ENCODE measurements at places on chromosomes 11 and 22.

DNA sequence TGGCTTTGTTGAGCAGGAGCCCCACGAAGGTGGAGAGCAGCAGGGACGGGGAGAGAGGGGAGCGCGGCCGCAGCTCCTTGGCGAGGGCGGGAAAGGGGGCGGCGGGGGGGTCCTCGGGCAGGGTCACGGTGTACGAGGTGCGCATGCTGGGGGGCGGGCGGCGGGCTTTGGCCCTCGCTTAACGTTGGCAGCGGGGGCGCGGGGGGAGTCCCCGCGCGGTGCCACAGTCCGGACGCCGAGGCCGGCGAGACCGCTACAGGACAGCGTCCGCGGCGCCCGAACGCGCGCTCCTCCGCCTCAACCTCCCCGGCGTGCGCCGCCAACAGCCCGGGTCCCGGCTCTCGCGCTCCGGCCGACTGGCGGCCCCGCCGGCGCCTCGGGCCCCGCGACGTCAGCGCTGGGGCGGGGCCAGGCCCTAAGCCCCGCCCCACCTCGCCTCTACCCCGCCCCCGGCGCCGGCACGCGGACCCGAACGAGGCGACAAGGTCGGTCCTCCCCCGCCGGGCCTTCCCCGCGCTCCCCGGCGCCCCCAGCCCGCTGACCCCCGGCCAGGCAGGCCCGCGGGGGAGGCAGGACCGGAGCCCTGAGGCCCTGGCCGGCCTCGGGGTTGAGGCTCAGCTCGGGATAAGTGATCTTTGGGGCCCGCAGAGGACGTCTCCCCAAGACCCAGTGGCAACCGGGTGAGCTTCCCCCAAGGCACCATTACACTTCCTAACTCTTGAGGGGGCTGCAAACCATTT lies 17.5 kb downstream of the USP2 start:
- no peak for DNase-seq

GRCh38 chr11:11464555-11464954 lies 111.5 kb upstream of the CSNK2A3 start:
- no peak for DNase-seq

DNA sequence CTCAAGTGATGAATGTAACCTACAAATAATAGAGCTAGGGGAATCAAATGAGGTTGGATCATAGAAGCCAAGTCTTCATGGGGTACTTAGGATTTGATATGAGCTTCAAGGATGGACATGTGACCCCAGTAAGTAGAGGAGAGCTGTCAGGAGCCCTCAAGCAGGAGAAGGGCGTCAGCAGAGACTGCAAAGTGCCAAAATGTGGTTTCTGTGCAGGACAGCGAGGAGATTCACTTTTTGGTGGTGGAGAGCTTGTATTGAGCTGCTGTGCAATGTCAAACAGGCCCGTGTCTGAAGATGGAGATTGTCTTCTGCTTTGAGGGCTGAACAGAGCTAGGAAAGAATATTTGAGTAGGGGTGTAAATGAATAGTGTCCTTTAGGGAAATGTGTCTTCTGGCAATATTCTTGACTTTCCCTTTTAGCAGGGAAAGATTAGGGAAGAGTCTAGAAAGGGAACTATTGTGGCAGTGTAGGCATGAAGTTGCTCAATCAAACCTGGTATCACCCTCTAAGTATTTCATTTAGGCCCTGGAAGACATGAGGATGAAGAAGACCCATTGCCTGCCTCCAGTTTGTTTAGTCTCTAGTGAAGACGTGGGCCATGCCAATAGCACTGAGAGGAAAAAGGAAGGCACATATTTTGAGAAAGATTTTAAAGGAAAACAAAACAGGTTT lies 31.2 kb upstream of the SORL1-AS1 start:
- DNase-seq = no peak

GRCh38 chr22:40951795-40952605 lies 822 bp downstream of the RBX1 start:
- DNase-seq = no peak

- DNase-seq = no peak
Measured at GRCh38 chr11:112616327-112617097, 344.7 kb upstream of the NCAM1 start.

GRCh38 chr22:42314709-42315391 lies 44.4 kb upstream of the TCF20 start:
- DNase-seq = no peak

GRCh38 chr11:62830904-62831519 lies 839 bp downstream of the STX5 start:
- no peak for DNase-seq

- no peak for DNase-seq
Measured at GRCh38 chr11:71447791-71448256, 369 bp downstream of the DHCR7 start.

DNA sequence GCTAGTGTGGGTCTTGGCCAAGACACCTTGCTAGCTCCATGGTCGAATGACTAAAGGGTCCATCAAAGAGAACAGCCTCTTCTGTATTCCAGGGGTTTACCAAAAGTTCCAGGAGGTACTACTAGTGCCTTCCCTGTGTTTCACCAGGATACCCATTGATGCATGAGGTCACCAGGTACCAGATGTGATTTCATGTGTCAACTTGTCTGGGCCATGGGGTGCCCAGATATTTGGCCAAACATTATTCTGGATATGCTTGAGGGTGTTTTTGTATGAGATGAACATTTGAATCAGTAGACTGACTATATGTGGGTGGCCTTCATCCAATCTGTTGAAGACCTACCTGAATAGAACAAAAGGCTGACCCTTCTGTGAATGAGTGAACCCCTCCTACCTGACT lies 92.8 kb downstream of the GALNT18 start:
- DNase-seq = no peak

DNA sequence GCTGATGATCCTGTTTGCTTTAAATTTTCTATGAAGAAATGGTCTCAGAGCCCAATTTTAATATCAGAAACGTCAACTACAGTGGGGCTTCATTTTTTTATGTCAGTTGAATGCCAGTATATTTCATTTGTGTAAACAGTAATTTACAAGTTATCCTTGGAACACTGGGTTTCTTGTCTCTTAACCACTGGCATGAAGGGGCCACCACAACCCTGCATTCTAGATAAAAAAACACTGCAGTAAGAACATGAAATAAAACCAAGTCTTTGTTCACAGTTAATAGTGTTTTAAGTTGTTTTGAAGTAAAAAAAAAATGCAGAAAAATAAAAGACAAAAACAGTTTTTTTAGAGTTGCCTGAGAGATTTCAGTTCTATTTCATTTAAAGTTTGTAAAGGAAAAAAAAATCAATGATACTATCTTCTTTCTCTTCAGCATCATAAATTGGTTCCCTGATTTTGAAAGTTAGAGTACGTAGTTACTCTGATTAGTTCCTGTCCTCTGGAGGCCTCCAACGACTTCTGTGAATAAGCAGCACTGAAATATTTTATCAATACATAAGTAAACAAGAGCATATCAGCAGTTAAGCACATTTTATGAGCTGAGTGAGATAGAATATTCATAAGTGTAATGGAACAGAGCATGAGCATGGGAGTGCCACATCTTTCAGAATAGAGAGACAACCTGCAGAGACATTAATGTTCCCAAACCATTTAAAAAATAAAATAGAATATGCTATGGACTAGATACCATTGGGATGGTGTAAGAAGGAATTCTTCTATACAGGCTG lies 7.8 kb upstream of the DDI1 start:
- no peak for DNase-seq

- DNase-seq = no peak
Measured at GRCh38 chr11:11569936-11570491, 51.8 kb downstream of the GALNT18 start.

GRCh38 chr11:108474664-108475463 lies 7.5 kb upstream of the C11orf65 start:
- no peak for DNase-seq

GRCh38 chr11:84476581-84476980 lies 1150.6 kb downstream of the DLG2 start:
- no peak for DNase-seq

DNA sequence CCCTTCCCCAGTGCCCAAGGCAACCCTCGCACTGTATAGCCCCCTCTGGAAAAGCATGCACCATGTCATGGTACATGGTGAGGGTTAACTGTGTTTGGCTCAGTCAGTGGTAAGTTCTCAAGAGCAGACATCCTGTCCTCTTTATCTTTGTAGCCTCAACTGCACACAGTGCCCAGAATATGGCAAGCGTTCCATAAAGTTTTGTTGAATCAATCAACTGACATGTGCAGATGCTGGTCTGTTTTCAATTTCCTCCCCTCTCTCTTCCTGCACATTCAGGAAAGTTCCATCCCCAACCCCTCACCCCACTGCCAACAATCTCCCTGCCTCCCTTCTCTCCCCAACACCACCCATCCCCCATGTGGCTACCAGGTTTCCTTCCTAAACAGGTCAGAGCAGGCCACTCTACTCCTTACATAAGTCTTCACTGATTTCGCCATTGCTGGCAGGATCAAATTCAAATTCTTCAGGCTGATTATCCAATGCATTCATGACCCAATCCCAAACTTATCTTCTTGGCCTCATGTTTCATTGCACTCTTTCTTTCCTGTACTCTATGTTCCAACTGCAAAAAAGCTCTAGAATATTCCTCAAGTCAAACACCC lies 15.5 kb upstream of the TMPRSS5 start:
- DNase-seq = no peak

- no peak for DNase-seq
Measured at GRCh38 chr11:63635762-63636465, 21.7 kb upstream of the PLAAT3 start.

DNA sequence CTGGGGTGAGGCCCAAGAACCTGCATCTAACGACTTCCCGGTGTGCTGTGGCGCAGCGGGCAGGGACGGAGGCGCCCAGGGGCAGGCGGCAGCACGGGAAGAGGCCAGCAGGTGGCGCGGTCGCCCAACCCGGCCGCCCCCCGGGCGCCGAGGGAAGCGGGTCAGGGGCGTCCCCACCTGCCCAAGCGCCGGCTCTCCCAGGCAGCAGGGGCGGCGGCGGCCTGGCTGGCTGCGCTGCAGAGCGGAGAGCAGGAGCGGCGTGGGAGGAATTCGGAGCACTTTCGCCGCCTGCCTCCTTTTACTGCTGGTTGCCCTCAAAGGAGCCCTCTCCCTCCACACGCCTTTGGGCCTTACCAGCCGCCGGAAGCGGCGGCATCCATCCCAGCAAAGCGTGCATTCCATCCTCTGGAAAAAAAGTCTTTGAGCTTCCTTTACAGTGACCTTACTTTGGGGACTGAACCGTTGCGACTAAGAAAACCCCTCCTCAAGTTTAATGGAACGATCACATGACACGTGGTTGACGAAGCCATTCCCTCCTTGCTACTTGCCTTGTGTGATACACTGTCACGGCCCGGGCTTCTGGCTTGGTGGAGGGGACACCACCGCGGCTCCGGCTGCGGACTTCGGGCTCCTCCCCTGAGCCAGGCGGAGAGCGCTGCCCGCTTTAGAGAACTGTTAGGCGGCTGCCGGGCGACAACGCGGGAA lies 106.8 kb upstream of the CLMP start:
- no peak for DNase-seq

- no peak for DNase-seq
Measured at GRCh38 chr11:132856032-132856431, 676.3 kb downstream of the OPCML start.

DNA sequence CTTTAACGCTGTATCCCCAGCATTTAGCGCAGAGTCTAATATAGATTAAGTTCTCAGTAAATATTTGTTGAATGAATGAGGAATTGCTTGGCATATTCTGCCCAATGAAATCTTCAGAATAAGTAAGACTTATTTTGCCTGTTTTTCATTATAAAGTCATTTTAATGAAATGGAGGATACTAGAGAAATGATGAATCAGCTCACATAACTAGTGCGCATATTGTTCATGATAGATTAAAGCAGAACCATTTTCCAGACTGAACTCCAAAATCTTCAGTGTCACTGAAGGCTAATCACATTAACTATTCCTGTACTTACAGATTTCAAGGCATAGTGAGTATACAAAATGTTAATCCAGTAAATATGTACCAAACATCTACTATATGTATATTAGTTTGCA lies 29.6 kb downstream of the ACER3 start:
- no peak for DNase-seq

- DNase-seq = no peak
Measured at GRCh38 chr22:19773470-19774040, 13.0 kb downstream of the TBX1 start.

DNA sequence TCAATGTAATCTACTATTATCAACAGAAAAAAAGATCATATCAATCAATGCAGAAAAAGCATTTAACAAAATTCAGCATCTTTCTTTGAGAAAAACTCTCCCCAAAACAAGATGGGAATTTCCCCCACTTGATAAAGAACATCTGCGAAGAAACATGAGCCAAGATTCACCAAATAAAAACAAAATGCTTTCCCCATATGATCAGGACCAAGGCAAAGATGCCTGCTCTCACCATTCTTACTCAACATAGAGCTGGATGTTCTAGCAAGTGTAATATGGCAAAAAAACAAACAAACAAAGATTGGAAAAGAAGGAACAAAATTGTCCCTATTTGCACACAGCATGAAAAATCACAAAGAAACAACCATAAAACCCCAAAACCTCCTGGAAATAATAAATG lies 23.4 kb downstream of the SHANK2 start:
- no peak for DNase-seq

- DNase-seq = no peak
Measured at GRCh38 chr11:7050191-7050590, 29.9 kb downstream of the NLRP14 start.

- DNase-seq = no peak
Measured at GRCh38 chr11:2534134-2534956, 89.5 kb downstream of the KCNQ1 start.

- DNase-seq = no peak
Measured at GRCh38 chr22:43002202-43002586, 12.8 kb downstream of the PACSIN2 start.

GRCh38 chr11:6648501-6648900 lies 7.1 kb downstream of the DCHS1 start:
- no peak for DNase-seq

- DNase-seq = no peak
Measured at GRCh38 chr11:26949846-26950245, 44.1 kb upstream of the FIBIN start.

- no peak for DNase-seq
Measured at GRCh38 chr11:95922099-95922498, 1.8 kb downstream of the MTMR2 start.

DNA sequence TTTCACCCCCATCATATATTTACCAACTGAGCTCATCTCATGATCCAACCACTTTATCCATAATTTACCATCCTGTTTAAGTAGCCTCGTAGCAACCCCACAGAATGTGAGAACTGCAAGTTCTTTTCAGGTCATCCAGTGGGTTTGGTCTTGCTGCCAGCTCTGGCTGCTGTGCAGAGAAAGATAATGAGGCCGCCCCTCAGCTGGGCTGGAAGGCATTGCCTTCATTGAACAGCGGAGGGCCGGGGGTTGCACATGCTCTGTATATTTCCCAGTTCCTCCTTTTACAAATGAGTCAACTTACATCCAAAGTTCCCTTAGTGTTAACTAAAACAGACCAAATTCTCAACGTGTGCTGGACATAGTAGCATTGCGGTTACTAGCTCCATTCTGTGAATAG lies 96.7 kb downstream of the SYN3 start:
- DNase-seq = no peak

Measured in NCI-H524 treated with DMSO at 0.1 percent for 48 hours (cell line).